PC-9 (cell line): ENCODE measurements at places on chromosomes 1 and 21.

DNA sequence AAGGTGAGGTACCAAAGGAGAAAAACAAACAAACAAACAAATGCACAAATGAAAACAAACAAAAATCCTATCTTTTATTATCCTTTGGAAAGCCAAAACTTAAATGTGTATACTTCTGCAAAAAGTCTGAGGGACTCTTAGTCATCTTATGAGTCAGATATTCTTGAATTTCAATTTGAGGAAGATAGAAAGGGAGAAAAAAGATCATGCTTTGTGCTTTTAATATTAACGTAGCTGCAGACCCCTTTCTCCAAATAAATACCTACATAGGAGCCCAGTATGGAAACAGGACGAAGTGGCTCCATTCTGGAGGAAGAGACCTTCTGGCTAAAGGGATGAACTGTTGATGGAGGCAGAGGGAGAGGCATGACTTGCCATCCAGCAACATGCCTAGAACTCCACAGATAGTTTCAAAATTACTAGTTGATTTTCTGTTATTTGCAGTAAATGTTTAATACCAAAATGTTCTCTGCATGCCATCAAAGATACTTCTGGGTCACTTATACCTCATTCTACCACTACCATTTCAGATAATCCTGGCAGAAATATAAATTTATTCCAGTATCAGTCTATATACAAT lies 25.4 kb downstream of the NUP210L start:
- H3K27ac ChIP-seq = no peak overlapping the region
- H3K4me1 ChIP-seq = no peaks in the 10 kb centered on the region
- no peak overlapping the region for H3K4me3 ChIP-seq
- no peak for DNase-seq

- no peak overlapping the region for H3K27ac ChIP-seq
- H3K4me3 ChIP-seq = no peak overlapping the region
- no peaks in the 10 kb centered on the region for H3K4me1 ChIP-seq
- no peak for DNase-seq
Observed at GRCh38 chr1:9211291-9211811, 23.2 kb upstream of the H6PD start.

DNA sequence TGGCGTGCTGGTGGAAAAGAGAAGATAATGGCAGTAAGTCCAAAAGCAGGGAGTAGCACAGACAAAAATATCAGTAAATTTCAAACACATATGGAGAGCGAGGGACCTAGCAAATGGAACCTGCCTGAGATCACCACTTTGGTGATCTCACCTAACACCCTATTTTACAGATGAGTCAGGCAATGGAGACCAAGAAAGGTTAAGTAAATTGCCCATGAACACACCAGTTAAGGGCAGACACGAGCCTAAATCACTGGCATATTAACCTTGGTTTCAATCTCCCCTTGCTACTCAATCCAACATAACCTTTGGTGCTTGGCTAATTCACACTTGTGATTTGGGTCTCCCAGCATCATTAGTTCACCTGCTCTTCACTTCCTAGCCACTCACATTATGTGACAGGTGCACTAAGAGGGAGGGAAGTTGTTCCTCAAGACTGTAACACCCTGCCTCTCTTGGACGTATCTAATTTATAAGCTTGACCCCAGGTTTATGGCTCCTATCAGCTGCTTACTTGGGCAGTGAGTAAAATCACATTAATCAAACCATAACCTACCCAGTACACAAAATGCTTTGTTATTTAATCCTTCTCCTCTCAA lies 11.5 kb downstream of the ZNF697 start:
- no peak for DNase-seq
- no peaks in the 10 kb centered on the region for H3K4me1 ChIP-seq
- no peak overlapping the region for H3K4me3 ChIP-seq
- H3K36me3 ChIP-seq = no peaks in the 10 kb centered on the region
- H3K27ac ChIP-seq = no peak overlapping the region

DNA sequence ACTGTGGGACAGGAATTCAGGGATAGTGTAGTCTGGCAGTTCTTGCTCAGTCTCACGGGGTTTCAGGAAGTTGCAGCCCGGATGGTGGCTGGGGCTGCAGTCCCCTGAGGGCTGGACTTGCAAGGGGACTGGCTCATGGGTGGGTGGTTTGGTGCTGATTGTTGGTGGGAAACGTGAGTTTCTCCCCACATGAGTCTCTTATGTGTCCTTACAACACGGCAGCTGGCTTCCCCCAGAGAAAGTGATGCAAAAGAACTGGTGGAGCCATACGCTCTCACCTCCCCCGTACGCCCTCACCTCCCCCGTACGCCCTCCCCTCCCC lies 64.9 kb downstream of the EVA1C start:
- H3K27ac ChIP-seq = no peak overlapping the region
- peaks cover 3% of the 10 kb centered on the region; the same call in 1 of the 2 replicates for H3K4me1 ChIP-seq
- H3K4me3 ChIP-seq = no peak overlapping the region
- no peaks in the 10 kb centered on the region for H3K27me3 ChIP-seq
- DNase-seq = no peak

GRCh38 chr1:157969697-157970485 lies 23.6 kb upstream of the KIRREL1 start:
- peak; percentile 45 for DNase-seq
- H3K27me3 ChIP-seq = peaks cover 22% of the 10 kb centered on the region; the same call in 1 of the 2 replicates
- H3K4me1 ChIP-seq = no peaks in the 10 kb centered on the region
- no peaks in the 10 kb centered on the region for H3K36me3 ChIP-seq
- no peak overlapping the region for H3K4me3 ChIP-seq

- H3K36me3 ChIP-seq = no peaks in the 10 kb centered on the region
- DNase-seq = no peak
- H3K4me1 ChIP-seq = no peaks in the 10 kb centered on the region
- no peaks in the 10 kb centered on the region for H3K27me3 ChIP-seq
- no peak overlapping the region for H3K4me3 ChIP-seq
Observed at GRCh38 chr1:84763912-84764680, 73.8 kb upstream of the SSX2IP start.

DNA sequence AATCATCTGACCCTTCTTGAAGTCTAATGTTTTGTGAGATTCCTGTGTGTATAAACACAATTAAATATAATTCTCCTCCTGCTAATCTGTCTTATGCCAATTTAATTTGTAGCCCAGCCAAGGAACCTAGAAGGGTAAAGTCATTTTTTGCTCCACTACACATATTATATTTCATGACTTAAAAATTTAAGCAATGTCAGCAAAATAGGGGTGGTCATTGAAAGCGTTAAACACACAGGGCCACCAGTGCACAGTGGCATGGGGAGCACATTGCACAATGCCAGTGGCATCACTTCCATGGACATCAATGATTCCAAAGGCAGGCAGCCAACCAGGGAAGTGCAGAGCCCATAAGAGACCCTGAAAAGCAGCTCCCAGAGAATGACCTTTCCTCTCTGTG lies 166.1 kb downstream of the AJAP1 start:
- H3K27ac ChIP-seq = no peak overlapping the region
- no peaks in the 10 kb centered on the region for H3K36me3 ChIP-seq
- no peak overlapping the region for H3K4me3 ChIP-seq

- H3K27me3 ChIP-seq = no peaks in the 10 kb centered on the region
- DNase-seq = no peak
- H3K27ac ChIP-seq = no peak overlapping the region
- H3K36me3 ChIP-seq = no peaks in the 10 kb centered on the region
- H3K4me3 ChIP-seq = no peak overlapping the region
Observed at GRCh38 chr1:186194107-186194756, 180.8 kb downstream of the TPR start.
